ENCODE measurements at places on chromosomes 1 and 21. TPM values are rescaled to one million over a fixed set of nuclear protein-coding genes. Genes with fewer than 3 reads are reported as not detected.

WNT9A gene
- 0.37 TPM for total RNA-seq

PPCS gene
- 67.8 TPM for total RNA-seq

EDEM3 gene
- 44.5 TPM for total RNA-seq

DPYD gene
- total RNA-seq = 15.6 TPM

OLFML3 gene
- not detected for total RNA-seq

S100A1 gene
- total RNA-seq = not detected

ANXA9 gene
- total RNA-seq = 15.4 TPM

AMY2A gene
- not detected for total RNA-seq

MTHFR gene
- total RNA-seq = 21.0 TPM

DNA sequence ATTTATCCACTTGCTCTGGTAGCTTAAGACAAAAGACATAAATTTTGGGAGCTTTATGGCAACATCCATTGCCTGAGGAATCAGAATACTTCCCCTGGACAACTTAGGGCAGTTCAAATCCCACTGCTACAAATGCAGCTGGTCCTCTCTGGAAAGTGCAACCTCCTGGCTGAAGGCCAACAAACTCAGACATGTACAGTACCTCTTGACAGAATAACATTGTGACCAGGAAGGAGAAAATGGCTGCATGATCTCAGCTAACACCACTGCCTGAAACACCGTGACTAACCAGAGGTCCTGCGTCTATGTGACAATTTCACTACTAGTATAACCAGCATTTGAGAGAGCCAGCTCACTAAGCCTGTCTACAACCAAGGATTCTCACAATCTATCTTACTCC is 218.9 kb downstream of the CRB1 start:
- DNase-seq = peak; percentile 15

DNA sequence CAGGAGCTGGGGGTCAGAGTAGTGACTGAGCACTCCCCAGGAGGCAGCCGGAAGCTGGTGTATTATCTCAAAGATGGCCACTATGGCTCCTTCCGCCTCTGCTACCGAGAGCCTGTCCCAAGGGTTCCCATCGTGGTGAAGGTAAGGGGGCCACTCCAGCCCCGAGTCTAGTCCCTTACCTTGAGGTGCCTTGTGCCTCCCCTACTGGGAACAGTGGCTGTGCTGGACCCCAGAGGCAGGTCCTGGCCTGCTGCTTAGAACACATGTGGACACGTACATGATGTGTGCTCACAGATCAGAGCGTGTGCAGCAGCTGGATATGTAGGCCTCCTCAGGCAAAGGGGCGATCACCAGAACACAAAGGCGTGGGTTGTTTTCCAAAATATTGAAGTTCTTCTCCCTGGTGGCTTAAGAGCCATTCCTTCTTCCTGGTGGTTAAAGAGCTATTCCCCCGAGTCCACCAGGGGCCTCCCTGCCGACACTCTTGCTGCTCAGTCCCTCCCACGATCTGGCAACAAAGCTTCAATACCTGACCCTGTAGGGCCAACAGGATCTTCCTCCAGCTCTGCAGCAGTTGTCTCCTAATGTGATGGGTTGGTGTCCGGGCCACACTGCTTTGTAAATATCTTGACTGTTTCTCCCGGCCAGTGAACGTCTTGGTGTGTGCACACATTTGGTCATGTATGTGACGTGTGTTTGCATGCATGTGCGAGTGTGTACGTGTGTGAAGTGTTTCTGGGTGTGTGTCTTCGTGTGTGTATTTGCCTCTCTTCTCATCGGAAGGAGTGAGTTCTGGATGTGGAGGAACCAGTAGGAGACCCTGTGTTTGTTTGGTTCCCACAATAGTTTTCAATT is 68.4 kb upstream of the TINAGL1 start:
- no peak for DNase-seq

GRCh38 chr1:203289982-203290260 is 15.4 kb upstream of the BTG2 start:
- no peak for DNase-seq

DNA sequence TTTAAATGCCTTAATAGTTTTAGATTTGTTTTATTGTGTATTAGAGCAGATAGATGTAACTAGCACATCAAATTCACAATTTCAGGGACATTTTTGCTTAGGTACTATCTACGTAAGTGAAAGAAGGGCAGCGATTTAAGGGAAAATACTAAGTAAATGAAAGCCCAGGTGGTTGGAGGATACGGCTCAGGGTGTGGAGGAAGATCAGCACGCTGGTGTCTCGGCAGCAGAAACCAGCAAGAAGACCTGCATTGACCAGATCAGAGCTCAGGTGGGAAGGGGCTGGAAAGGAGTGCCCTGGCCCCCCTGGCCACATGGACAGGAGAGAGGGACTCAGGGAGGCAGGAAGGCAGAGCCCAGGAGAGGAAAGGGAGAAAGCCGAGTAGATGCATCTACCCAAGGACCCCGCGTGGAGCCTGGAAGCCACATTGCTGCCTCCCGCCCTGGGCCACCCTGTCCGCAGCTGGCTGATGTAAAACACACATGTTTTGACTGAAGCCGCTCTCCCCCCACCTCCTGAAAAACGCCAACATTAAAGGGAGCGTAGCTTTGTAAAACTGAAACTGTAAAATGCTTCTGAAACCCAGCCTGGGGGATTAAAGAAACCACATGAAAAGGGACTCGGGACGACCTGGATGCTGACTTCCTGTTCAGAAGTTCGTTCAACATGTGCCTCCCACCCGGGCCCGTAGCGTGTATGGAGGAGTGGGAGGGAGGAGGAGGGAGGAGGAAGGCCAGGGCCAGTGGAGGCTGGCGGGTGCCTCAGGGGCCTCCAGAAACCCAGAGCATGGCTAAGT is 72.6 kb upstream of the TARDBP start:
- no peak for DNase-seq

- DNase-seq = peak; percentile 61
Measured at GRCh38 chr1:214550857-214551435, 456 bp downstream of the PTPN14 start.

GRCh38 chr21:35377505-35378090 is 328.5 kb upstream of the RUNX1 start:
- DNase-seq = no peak

- DNase-seq = peak; percentile 98
Measured at GRCh38 chr1:151510957-151511635, at the start of gene CGN. Gene CGN (plus strand): TSS chr1:151511387. CDS start chr1:151518520, 7,133 bp downstream.

DNA sequence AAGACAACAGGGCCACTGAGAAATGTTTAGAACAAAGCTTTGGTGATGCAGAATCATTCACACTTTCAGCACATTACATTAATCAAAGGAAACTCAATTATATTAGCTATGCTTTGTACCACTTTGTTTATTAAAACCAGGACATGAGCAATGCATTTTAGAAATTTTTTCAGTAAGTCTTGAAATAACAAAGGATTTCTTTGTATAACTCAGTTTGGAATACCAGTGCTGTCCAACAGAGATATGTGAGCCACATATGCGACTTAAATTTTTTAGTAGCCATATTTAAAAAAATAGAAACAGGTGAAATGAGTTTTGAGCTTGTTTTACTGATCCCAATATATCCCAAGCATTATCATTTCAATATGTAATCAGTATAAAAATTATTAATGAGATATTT is 18.8 kb upstream of the F3 start:
- no peak for DNase-seq

- no peak for DNase-seq
Measured at GRCh38 chr1:12296623-12297022, 66.8 kb downstream of the VPS13D start.

GRCh38 chr1:8913457-8913856 is 32.2 kb upstream of the CA6 start:
- DNase-seq = no peak

- no peak for DNase-seq
Measured at GRCh38 chr1:89735479-89735878, 85.4 kb upstream of the LRRC8D start.

DNA sequence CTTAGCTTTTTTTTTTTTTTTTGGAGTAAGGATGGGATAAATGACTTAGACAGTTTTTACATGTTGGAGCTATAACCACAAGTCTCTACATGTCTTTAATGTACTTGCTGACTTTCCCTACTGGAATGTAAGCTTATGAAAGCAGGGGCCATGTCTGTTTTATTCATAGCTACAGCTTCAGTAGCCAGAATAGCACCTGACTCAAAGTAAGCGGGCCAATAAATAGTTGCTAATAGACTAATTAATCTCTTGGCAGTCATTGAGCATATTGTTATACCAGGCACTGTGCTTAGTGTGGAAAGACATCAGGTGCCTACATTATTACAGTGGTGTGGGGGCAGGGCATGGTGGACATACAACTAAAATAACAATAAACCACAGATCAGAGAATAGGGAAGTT is 84.4 kb upstream of the HOOK1 start:
- DNase-seq = no peak

- peak; percentile 28 for DNase-seq
Measured at GRCh38 chr1:46487818-46488218, 1.8 kb upstream of the DMBX1 start.

DNA sequence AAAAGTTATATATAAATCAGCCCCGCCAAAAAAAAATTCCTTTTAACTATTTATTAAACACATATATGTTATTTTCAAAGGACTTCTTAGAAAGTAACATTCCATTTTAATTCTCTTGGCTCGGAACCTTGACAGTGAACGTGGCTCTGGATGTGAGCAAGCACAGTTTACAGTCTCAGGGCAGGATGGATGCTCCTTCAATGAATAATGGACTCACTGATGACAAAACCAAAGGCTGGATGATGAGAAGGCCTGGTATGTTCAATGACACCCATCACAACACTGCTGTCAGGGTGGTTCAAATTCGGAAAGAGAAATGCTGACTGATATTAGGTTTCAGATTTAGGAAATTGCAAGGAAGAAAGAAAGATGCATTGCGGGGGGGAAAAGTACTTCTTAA is 148.8 kb downstream of the SIPA1L2 start:
- DNase-seq = no peak

DNA sequence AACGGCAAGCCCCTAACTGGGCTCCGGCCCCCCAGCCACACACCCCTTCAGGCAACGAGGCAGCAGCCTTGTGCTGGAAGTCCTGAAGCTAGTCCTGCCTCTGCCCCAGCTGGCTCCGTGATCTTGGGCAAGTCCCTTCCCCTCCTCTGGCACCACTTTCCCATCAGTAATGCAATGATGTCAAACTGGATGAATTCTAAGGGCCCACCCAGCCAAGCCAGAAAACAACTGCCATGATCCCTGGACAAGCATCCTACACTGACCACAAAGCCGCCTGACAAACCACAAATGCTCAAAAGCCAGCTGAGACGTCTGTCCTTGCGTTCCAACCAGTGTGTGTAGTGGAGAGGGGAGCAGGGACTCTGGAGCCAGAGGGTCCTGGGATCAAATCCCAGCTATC is 26.8 kb downstream of the IFFO2 start:
- no peak for DNase-seq

DNA sequence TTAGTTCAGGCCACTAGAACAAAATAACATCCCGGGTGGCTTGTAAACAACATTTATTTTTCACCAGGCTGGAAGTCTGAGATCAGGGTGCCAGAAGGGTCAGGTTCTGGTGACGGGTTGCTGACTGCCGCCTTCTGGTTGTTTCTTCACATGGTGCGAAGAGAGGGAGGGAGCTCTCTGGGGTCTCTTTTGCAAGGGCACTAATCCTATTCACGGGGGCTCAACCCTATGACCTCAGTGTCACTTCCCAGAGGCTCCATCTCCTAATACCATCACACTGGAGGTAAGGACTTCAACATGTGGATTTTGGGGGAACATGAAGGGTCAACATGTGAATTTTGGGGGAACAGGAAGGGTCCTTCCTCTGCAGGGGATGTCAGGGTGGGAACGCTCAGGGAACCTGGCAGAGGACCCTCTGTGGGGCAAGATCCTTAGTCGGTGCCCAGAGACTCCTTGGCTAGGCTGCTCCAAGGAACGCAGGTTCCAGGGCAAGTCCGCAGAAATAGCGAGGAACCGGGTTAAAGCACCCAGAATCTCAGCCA is 8.7 kb upstream of the C2CD2 start:
- DNase-seq = no peak
